ENCODE measurements at places on chromosomes 5 and 9.

- peak; percentile 75 for DNase-seq
Observed at GRCh38 chr9:136488247-136489214, 5.7 kb upstream of the SEC16A start.

DNA sequence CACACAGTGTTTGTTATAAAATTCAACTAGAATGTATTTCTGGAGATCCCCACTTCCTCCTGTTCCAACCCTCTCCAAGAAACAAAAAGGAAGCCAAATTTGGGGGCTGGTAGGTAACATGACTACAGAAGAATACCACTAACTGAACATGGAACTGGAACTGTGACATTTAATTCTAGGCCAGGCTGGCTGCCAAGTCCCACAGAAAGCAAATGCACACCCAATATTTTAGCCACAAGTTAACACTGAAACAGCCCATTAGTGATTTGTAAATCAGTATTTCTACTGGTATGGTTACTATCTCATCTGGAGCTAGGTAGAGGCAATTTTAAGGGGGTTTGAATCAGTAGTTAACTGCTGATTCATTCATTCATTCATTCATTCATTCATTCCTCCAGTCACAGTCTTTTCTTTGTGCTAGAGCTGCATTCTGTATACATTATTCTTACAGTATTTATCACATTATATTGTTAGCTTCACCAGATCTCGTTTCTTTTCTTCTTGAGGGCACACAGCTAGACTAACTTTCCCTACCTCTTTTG is 131.7 kb upstream of the GDNF start:
- DNase-seq: no peak

DNA sequence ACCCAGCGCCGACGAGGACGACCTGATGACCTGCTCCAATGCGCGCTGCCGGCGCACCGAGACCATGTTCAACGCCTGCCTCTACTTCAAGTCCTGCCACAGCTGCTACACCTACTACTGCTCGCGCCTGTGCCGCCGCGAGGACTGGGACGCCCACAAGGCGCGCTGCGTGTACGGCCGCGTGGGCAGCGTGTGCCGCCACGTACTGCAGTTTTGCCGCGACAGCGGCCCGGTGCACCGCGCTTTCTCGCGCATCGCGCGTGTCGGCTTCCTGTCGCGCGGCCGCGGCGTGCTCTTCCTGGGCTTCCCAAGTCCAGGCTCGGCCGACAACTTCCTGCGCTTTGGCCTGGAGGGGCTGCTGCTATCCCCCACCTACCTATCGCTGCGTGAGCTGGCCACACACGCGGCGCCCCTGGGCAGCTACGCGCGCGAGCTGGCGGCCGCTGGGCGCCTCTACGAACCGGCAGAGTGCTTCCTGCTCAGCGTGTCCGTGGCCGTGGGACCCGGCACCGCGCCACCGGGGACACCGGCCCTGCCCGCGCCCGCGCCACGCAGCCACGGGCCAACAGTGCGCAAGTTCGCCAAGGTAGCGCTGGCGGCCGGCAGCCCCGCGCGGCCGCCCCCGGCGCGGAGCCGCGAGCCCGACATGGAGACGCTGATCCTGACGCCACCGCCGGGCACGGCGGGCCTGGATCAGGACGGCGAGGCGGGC is 2.7 kb upstream of the PHPT1 start:
- peak; percentile 32 for DNase-seq

DNA sequence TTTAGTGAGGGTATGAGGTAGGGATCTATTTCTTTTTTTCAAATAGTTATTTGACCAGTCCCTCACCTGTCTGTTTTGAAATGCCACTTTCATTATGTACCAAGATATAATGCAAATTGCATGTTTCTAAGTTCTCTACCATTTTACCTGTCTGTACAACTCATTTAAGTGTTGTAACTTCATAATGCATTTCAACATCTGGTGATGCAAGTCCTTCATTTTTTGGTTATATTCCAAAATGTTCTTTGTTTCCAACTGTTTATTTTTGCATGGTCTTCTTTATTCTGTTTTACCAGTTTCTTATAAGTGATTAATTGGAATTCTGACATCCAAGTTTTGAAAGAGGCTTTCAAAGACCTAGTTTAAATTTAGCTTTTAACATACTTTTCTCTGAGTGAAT is 26.8 kb downstream of the TDRD7 start:
- no peak for DNase-seq

- DNase-seq: no peak
Observed at GRCh38 chr5:180689071-180689694, 39.8 kb upstream of the FLT4 start.

DNA sequence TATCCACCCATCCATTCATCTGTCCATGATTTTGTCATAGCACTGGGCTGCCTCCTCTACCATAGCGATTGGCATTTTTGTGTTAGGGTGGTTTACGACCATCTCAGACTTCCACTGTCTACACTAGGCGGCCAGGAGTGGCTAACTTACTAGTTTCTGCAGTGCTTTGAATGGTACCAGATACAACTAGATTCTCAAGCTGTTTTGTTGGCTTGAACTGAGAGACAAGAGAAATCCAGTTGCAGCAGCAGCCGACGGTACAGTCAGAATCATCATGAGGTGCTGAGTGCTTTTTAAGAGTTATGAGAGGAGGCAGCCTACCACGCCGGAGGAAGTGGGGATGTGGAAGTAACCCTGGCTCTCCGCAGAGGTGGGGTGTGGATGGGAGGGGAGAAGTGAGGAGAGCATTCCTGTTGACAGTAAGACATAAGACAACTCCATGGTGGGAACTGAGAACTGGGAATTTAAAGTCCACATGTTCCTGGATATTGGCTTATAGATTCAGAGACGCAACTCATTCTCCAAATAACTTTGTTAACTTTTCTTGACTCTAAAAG is 27.9 kb downstream of the COL5A1 start:
- DNase-seq: no peak

- DNase-seq: peak; percentile 58
Observed at GRCh38 chr5:135387629-135387960, 11.4 kb downstream of the MACROH2A1 start.

- DNase-seq: peak; percentile 84
Observed at GRCh38 chr5:149828161-149829011, 98.3 kb downstream of the PPARGC1B start.

- peak; percentile 8 for DNase-seq
Observed at GRCh38 chr5:109413458-109413857, 3.7 kb upstream of the PJA2 start.

DNA sequence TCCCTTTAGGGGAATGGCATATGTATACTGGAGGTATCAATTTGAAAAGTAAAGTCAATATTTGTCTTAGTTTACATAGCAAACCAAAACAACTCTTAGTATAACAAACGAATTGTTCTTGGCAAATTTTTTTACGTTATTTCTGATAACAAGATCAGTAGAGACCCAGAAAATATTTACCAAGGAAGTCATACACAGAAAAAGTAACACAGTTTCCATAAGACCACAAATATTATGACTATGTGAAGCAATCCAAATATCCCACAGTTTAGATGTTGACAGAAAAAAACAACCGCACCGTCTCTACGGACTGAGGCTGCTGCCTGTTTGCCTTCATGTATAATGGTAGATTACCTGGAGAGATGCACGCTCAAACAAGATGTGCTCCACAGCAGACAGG is 46.5 kb upstream of the DAPK1 start:
- no peak for DNase-seq

- DNase-seq: no peak
Observed at GRCh38 chr9:130292106-130292505, 26.5 kb downstream of the HMCN2 start.

DNA sequence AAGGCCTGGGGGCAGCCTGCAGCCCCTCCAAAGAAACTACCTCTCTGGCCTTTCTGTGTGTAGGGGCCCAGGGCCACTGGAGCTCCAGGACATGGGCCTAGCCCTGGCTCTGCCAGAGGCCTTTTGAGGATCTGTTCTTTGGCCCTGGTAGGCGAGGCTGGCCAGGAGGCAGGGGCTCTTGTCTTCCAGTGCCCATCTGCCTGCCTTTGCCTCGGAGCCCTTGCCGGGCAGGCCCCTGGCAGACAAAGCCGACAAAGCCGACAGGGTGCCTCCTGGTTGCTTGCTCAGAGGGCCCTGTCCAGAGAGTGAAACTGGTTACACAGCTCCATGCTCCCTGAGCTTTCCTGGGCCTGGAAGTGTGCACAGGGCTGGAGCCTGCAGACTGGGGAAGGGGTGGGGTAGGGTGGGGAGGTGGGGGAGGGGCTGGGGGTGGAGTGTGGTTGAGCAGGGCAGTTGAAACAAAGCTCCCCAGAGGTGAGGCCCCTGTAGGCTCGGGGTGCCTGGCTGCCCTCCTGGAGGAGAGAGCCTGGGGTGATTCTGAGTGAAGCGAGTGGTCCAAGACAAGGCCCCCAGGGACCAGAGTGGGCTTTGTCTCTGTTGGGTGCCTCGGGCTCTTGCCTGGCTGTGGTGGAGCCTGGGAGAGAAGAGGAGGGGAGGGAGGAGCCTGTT is 29.3 kb downstream of the PTPA start:
- peak; percentile 45 for DNase-seq

DNA sequence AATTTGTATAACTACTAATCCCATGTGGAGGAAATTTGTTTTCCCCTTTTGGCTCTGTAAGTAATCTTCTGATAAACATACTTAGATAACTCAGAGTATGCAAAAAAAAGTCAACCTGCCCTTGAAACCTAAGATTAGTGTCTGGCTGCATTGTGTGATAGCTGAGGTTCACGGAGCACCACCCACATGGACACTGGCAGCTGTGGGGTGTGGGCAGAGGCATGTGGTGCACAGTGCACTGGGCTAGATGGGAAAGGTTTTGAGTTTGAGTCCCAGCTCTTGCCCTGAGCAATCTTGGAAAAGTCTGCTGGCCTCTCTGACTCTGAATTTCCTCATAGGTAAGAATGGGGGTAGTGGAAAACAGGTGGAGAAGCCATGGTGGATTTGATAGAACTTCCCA is 75.1 kb downstream of the PLCXD3 start:
- no peak for DNase-seq

DNA sequence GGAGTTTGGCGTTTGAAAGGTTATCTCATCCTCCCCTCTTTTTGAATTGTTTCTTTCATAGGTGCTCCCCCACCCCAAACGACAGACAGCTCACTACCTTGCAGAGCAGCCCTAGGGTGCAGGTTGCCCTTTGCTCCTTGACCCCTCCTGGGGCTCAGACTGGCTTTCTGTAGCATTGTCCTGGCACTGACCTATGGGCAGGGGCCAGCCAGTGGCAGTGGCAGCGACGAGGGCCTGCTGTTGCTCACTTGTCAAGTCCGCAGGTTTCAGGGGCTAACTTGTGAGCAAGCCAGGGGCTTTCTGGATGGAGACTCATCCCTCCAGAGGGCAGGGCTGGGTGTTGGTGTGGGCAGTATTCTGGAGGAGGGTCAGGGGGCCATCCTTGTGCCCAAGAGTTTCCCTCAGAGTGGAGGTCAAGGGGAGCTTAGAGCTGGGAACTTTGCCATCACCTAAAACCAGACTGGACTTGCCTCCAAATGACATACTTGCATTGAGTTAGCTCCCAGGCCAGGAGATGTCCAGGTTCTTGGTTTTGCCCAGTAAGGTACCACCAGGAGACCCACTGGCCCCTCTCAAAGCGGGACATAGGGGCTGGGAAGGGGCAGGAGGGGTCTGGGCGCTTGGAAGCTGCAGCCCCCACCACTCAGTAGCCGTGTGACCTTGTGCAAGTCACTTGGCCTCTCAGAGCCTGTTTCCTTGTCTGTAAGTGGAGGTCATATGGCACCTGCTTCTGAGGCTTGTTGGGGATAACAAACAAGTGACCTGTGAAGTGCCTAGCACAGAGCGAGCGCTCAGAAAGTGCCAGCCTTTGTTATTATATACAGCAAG is 53.5 kb upstream of the CDKN2AIPNL start:
- DNase-seq: no peak

GRCh38 chr5:54761213-54761701 is 224.1 kb downstream of the ESM1 start:
- DNase-seq: no peak

- no peak for DNase-seq
Observed at GRCh38 chr5:40507095-40507494, 172.6 kb upstream of the PTGER4 start.

- no peak for DNase-seq
Observed at GRCh38 chr5:137954131-137954879, 65.0 kb downstream of the PKD2L2 start.

DNA sequence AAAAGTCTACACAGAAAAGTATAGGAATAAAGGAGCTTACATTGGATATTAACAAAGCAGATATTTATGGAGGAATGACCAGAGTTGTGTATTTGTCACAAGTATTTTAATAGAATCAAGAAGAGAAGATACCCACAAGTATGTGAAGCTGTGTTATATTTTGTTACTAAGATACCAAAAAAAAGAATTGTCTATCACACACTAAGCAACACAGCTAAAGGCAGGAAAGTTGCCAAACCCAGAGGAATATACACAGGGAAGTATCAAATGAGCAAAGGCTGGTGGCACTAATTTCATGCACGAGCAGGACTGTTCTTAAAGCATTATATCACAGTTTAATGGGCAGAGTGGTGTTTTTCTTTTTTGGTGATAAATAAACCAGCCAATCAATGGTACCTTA is 30.9 kb upstream of the RAI14 start:
- DNase-seq: no peak

GRCh38 chr5:6475626-6476312 is 27.1 kb downstream of the UBE2QL1 start:
- no peak for DNase-seq

DNA sequence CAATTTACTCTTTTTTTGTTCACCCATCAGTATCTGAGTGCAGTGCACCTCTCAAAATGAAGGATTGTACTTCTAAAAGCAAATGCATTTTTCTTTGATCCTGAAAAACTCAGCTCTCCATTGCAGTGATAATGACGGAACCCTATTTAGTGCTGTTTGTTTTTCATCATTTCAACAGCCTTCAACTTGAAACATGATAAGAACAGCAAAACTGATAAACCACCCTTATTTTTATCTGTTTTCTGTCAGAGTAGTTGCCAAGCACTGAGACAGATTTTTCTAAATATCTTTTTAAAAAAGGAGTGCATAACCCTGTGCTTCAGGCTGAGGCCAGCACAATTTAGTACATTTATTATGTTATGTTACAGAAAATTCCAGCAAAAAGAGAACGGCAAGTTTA is 549.8 kb upstream of the DMAC1 start:
- DNase-seq: no peak

DNA sequence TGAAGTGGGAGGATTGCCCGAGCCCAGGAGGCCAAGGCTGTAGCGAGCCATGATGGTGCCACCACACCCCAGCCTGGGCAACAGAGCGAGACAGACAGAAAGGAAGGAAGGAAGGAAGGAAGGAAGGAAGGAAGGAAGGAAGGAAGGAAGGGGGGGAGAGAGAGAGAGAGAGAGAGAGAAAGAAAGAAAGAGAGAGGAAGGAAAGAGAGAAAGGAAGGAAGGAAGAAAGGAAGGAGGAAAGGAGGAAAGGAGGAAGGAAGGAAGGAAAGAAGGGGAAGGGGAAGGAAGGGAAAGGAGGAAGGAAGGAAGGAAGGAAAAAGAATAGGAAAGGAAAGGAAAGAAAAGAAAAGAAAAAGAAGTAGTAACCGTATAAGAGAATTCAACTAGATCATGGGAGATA is 20.8 kb upstream of the LHFPL2 start:
- no peak for DNase-seq

Data from erythroblast (primary cell).